ENCODE measurements at places on chromosomes 12 and 14.

GRCh38 chr12:116551952-116552772 lies 7.0 kb upstream of the MAP1LC3B2 start:
- DNase-seq: no peak

GRCh38 chr12:110165540-110166159 lies 41.5 kb downstream of the IFT81 start:
- DNase-seq: no peak

DNA sequence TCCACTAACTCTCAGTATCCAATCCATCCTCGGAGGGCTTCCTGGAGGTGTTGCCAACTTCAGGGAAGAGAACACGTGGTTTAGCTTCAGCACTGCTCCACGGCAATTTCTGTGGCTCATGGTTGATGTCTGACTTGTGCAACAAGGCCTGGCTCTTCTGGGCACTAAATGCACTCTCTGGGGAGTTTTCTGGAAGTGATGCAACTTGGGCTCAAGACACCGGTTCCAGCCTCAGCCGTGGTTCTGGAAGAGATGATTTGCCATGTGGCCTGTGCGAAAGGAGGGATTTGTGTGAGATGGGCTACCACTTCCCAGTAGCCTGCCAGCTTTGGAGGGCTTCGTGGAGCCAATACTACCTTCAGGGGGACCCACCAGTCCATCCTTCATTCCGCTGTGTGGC lies 118.6 kb upstream of the RTL1 start:
- no peak for DNase-seq

DNA sequence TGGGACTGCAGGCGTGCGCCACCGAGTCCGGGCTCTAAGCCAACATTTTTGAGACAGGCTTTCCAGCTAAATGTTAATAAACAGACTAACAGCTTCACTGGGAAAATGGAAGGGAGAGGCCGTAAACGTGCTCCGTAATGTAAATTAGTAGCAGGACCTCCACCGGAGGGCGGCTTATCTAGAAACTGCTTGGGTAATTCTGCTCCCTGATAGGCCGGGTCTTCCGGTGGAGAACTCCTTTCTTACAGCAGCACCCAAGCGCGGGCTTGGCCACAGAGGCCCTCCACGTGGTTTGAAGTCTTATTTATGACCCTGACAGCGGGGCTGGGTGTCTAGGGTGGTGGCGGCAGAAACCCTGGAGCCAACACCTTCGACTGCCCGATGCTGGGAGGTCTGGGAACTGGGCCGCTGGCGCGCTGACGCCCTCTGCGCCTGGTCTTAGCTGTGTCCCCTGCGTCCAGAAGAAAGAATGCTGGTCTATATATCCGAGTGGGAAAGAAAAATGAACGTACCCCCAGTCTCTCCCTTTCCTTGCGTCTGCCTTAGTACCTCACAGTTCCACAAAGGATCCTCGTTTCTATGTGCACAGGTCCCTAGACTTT lies 1.7 kb downstream of the DPPA3 start:
- DNase-seq: no peak

DNA sequence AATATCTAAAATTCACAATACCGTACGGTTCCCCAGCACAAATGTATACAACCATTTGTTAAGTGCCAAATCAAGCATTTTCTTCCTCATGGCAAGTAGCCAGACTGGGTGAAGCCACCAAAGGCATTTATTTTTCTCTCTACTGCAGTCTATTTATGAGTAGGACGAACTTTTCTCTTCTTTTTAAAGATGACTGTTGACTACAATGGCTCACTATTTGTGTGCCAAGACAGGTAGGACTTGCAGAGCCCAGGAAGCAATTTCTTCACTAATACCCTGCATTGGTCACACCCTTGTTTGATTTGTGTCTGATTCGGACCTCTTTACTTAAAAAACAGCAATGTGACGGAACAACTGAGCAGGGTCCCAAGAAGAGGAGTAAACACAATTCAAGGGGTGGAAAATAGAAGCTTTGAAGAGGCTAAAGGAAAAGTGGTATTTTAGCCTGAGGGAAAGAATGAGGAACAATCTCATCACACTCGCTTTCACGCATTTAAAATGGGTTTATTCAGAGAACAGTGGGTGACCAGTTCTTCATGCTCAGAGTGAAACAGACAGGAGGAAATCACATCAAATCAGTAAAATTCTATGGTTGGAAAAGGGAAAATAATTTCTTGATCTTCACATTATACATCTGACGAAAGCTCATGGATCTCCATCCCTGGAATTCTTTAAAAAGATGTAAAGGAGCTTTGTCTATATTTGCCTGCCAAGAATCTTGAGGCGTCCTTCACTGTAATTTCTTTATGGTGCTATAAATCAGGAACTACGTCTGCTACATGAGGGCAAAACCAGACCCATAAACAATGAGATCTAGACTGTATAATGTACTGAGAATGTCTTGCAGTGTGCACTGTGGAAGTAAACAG lies 183.8 kb downstream of the PPM1H start:
- no peak for DNase-seq

- DNase-seq: no peak
Measured at GRCh38 chr12:47216150-47216677, 136.5 kb upstream of the AMIGO2 start.

- DNase-seq: no peak
Measured at GRCh38 chr14:76678244-76678800, 82.9 kb upstream of the VASH1 start.

DNA sequence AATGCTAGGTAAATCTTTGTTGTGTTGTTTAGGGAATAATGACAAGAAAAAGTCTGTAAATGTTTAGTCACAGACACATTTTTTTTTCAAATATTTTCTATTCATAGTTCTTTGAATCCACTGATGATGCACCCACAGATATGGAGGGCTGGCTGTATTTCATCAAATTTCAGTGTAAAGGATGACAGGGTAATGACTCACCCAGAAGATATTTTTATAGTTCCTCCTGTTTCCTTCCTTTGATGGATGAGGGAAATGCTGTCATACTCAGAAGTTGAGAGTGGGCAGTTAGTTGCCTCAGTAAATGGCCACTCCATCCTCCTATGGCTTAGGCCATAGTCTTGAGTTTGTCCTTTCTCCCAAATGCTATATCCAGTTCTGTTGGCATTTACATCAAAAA lies 76.9 kb upstream of the REP15 start:
- DNase-seq: no peak

All from eye (tissue), 1 donor.